Activated T-cell treated with anti-CD3 and anti-CD28 coated beads, Interleukin-2, amount 50 U/mL, for 24 hours (primary cell): ENCODE measurements at places on chromosomes 3 and 15.

- DNase-seq, result no peak
Measured at GRCh38 chr15:50024281-50024680, 94.8 kb downstream of the ATP8B4 start.

- no peak for DNase-seq
Measured at GRCh38 chr3:196008387-196008786, 73.5 kb downstream of the TFRC start.

DNA sequence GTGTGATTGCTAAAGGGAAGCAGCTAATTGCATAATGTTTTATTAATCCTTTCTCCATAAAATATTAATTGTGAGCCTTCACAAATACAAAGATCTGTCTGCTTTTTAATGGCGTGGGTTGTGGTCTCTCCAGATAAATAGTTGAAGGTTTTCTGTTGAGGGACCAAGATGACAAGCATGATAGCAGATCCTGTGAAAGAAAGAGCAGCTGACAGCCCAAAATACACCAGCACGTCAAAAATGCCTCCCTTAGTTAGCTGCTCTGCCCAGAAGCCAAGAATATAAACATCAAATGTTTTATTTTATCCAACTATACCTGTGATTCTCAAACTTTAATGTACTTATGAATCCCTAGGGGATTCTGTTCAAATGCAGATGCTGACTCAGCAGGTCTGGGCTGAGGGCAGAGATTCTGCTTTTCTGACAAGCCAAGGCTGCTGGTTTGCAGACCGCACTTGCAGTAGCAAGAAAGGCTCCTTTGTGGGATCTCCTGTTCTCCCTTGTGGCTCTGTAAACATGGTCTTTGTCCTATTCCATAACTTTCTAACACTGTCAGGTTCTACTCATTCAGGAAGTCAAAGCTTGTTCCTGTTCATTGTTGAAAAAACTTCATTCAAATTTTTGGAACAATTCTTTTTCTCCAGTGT lies 119.1 kb upstream of the SLC25A36 start:
- DNase-seq, result no peak

DNA sequence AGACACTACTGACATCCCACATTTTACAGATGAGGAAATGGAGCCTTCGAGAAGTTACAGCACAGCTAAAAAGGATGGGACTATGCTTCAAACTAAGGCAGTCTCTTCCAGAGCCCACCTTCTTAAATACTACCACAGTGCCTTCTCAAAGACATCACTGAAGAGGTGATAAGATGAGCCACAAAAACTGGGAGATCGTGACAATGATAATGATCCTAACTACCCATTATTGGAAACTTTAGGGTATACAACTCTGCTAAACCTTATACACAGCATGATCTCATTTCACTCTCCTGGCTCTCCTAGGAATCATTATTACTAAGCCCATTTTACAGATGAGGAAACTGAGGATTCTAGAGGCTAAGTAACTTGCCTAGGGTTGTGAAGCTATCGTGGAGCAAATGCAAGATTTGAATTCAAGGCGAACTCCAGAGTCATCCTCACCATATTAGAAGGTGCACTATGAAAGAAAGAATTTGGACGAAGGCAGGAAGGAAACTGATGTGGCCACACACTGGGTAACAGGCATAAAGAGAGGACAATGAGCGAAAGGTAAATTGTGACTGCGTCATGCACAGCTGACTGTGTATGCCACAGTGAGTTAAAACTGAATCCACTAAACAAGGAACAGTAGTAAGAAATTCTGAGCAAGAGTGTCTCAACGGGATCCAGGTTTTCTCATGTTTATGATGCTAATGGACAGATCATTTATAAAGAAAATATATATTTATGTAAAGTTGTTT lies 55.4 kb downstream of the SUCLG2 start:
- no peak for DNase-seq

DNA sequence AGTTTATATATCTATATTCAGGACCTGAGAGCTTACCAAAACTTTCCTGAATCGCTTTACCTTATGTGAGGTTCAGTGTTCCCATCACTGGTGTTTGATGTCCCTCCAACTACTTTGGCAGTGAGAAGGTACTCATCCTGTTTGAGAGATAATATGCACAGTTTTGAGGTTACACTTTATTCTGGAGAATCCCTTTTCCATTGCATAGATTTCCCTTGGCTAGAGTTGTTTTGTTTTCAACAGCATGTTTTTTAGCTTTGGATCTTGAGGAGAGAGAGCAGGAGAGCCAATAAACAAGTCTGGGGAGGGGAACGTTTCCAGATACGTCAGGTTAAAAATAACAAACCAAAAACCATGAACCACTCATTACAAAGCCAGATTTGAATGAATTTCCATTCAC lies 33.6 kb downstream of the CD200 start:
- DNase-seq, result no peak

GRCh38 chr15:31024979-31025378 lies 33.6 kb upstream of the MTMR10 start:
- DNase-seq, result no peak

GRCh38 chr15:95347837-95348236 lies 982.7 kb upstream of the NR2F2 start:
- DNase-seq, result no peak

GRCh38 chr3:158264894-158265293 lies 155.0 kb downstream of the RSRC1 start:
- DNase-seq, result no peak

DNA sequence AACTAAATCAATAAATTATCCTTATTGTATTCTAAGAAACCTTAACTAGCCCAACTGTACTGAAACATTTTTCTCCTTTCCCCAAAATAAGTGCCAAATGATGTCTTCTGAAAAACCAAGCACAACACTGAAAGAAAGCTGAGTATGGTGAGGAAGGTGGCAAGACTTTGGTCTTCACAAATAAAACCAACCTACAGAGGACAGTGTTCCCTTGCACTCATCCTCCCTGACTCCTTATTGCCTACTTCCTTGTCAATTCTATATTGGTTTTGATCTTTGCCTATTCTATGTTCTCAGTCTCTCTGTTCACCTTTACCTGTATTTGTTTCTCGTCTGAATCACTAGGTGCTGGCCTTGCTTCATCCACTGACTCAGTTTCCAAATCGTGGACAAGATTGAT lies 490.1 kb upstream of the ZNF385D start:
- no peak for DNase-seq

- DNase-seq, result no peak
Measured at GRCh38 chr3:136380530-136380929, 130.4 kb downstream of the PCCB start.

DNA sequence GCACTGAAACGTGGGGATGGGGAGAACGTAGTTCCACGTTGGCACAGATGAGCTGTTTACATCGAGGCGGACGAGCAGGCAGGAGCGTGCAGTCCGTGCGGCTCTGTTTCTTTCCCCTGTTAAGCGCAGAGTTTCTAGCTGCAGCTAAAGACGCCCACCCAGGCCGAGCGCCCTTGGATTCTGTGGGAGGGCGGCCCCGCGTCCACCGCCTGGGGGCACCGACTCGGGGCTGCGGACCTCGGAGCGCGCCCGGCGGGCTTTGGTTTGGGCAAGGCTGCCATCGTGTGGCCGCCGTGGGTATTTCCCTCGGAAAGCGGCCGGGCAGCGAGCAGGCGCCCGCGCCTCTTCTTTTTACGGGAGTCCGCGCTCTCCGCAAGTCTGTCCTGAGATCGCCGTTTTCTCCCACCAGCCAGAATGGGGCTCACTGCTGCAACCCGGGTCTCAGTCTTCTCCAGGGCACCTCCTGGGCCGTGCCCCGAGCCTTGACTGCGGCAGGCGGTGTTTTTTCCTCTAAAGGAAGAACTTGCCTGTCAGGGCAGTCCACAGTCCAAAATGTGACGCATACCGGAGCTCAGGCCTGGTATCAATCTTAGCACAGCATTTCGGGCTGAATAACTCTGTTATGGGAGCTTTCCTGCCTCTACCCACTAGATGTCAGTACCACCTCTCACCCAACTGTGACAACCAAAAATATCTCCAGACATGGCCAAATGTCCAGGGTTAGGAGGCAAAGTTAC lies 219.9 kb upstream of the IGF1R start:
- DNase-seq, result peak; percentile 82

GRCh38 chr3:30657914-30658313 lies 51.5 kb downstream of the TGFBR2 start:
- DNase-seq, result no peak

GRCh38 chr3:127151251-127151564 lies 41.7 kb upstream of the PRR23E start:
- DNase-seq, result no peak

- no peak for DNase-seq
Measured at GRCh38 chr3:18098960-18099587, 326.1 kb downstream of the SATB1 start.

DNA sequence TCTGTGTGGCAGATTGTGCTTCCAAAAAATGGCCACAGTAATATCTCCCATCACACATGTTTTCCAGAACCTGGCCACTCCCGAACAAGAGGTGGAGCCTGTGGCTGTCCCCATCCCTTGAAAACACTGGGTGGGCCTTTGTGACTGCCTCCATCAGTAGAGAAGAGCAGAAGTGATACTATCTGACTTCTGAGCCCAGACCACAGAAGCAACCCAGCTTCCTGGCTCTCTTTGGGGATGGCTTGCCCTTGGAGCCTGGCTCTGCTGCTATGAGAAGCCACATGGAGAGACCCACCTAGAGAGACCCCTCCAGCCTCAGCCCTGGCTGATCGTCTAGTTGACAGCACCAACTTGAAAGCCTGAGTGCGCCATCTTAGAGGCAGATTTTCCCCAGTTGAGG lies 39.8 kb upstream of the CMTM8 start:
- DNase-seq, result no peak

- DNase-seq, result no peak
Measured at GRCh38 chr15:29677871-29678461, 144.3 kb downstream of the TJP1 start.

- DNase-seq, result no peak
Measured at GRCh38 chr3:122929188-122930062, 98.1 kb downstream of the SEMA5B start.

GRCh38 chr3:148184798-148185197 lies 512.9 kb upstream of the AGTR1 start:
- no peak for DNase-seq

- no peak for DNase-seq
Measured at GRCh38 chr3:87361956-87362355, 85.6 kb upstream of the POU1F1 start.

DNA sequence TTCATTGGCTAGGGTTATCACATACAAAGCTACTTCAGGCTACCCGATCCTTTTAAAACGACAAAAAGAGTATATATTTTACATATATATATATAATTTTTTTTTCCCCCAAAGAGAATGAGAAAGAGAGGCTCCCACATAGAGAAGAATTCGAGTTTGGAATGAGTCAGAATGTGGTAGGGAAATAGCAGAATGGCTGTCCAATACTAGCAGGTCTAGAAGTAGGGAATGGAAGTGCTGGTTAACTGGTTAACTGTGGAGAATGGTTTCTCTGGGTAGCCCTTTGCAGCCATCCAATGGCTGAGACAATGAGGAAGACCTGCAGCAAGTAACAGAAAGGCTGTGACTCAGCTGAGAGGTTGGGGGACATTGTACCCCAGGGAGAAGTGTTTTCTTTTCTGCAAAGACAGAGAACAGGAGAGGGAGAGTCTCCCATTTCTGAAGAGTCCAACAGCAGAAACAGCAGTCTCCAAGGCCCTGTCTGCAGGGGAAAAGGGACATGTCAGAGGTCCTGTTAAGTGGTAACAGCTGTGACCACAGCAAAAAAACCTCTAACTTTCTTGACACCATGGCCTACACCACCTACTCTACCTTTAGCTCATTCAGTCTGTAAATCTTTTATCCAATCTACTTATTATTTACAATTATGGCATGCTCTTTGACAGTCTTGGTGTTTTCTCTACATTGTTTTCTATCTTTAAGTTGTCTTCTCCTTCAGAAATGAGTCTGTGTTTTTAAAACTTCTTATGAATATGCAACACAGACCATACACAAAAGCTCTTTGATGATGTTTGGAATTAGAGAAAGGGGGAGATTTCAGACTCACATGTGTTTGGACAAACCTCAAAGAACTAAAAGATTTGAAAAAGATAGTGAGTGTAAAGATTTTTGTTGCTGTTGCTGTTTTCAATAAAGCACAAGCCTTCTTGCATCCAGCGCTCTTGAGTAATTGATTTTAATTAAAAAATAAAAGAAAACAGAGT lies 116.1 kb upstream of the SLC7A14 start:
- DNase-seq, result no peak

- DNase-seq, result no peak
Measured at GRCh38 chr3:126837773-126838172, 133.7 kb downstream of the CHCHD6 start.

DNA sequence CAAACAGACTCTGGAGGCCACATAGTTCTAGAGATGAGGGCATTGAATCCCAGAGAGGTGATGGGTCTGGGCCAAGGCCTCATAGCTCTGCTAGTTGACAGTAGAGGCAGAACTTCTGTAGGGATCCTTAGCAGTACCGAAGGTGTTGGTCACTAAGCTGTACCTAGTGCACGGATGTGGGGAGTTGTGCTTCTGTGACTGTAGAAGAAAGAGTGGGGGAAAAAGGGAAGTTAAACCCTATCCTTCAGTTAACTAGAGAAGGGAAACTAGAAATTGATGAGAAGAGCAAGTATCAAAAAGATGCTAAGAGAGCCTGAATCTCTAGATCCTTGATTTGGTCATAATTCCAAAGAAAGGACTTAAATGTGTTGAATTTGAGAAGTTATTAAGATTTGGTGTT lies 186.7 kb downstream of the NFKBIZ start:
- DNase-seq, result no peak

DNA sequence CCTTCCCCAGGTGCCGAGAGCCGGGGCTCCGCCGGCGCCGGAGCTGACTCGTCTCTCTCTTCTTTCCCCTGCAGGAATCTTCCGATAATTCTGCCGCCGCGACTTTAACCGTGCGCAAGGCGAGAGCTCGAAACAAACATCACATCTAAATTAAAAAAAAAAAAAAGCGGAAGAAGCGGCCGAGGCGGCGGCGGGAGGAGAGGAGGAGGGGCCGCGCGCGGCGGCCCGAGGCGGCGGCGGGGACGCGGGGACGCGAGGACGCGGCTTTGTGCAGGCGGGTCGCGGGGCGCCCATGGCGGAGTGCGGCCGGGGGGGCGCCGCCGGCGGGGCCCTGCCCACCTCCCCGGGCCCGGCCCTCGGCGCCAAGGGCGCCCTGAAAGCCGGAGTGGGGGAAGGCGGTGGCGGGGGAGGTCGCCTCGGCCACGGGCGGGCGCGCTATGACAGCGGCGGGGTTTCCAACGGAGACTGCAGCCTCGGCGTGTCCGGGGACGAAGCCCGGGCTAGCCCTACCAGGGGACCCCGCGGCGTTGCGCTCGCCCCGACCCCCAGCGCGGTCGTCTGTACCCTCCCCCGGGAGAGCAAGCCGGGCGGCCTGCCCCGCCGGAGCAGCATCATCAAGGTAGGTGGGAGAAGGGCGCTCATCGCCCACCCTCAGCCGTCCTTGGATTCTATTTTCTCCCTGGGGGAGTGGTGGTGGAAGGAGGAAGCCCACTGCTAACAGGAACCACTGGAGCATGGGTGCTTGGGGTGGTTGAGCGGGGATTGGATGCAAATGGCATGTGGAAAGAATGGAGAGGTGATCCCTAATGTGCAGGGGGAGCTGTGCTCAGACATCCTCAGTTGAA lies at the start of gene PLCL2:
TSS of gene PLCL2 (plus strand) at position 208 of the 845 bp plus-strand sequence. CDS start at position 293, 85 bp downstream.
- DNase-seq, result peak; percentile 79

GRCh38 chr3:118846176-118846575 lies 188.5 kb downstream of the IGSF11 start:
- no peak for DNase-seq

GRCh38 chr15:74785194-74786032 lies 3.5 kb downstream of the CSK start:
- no peak for DNase-seq
